ENCODE measurements at places on chromosomes 4 and X.

GRCh38 chrX:1242891-1243402 lies 25.7 kb upstream of the CSF2RA start:
- peak; percentile 48 for DNase-seq

- DNase-seq = no peak
Measured at GRCh38 chr4:153764601-153765368, 5.0 kb upstream of the RNF175 start.

GRCh38 chrX:64642482-64642881 lies 247.2 kb upstream of the MTMR8 start:
- DNase-seq = no peak

GRCh38 chrX:47498411-47498810 lies 15.4 kb upstream of the ZNF41 start:
- no peak for DNase-seq

- DNase-seq = peak; percentile 54
Measured at GRCh38 chr4:2045518-2045951, 13.6 kb upstream of the NAT8L start.

- no peak for DNase-seq
Measured at GRCh38 chrX:53227224-53227765, 2.3 kb upstream of the KDM5C start.

GRCh38 chr4:71540749-71541269 lies 202.0 kb downstream of the SLC4A4 start:
- DNase-seq = no peak

- DNase-seq = no peak
Measured at GRCh38 chr4:81142744-81143143, 72.3 kb downstream of the PRKG2 start.

- no peak for DNase-seq
Measured at GRCh38 chrX:155745792-155746191, 133.0 kb upstream of the TMLHE start.

GRCh38 chr4:159455675-159456237 lies 352.9 kb downstream of the RAPGEF2 start:
- DNase-seq = no peak

DNA sequence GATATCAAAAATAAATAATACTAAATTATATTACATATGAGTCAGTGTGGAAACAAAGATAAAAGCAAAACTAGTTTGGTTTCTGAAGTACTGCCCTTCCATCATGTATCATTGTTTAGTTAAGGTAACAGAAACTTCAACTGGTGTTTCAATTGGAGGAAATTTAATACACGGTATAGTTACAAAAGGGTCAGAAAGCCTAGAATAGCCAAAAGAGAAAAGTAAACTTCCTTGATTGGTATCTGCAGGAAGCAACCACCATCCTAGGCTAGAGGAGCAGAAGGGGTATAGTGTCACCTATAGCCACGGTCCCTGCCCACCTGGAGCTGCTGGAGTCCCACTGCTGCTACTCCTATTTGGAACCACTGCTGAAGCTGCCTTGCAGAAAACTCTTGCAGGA lies 185.6 kb downstream of the SLC7A11 start:
- DNase-seq = no peak

DNA sequence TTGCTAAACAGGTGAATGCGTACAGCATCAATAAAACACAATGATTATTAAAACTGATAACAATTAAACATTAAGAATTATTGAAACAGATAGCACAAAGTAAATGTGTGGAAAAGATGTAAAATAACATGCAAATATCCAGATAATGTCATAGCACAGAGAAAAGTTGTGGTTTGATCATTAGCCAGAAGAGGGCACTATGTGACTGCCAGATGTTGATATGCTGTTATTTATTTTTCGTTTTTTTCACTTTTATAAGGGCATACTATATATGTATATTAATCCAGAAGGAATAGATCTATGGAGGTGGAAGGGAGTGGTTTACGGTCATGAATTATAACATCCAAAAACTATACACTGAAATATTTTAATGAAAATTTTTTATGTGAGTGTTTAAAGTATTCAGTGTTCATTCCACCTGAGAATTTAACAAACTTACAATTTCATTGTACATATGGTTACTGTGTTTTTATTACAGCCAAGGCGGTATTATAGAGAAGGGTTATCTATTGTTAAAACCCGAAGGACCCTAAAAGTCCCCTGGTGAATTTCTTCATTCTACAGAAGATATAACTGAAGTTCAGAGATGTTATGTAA lies 211.9 kb upstream of the UGT8 start:
- no peak for DNase-seq

GRCh38 chrX:134712272-134712671 lies 54.0 kb upstream of the PLAC1 start:
- DNase-seq = no peak

GRCh38 chr4:128475597-128475996 lies 188.0 kb upstream of the PGRMC2 start:
- no peak for DNase-seq

GRCh38 chr4:1279253-1279652 lies 10.4 kb upstream of the MAEA start:
- DNase-seq = no peak
